ENCODE measurements at places on chromosomes 16 and 17. TPM values are rescaled to one million over a fixed set of nuclear protein-coding genes. Genes with fewer than 3 reads are reported as not detected.

The SLC12A3 gene
- total RNA-seq = not detected

The RHBDL3 gene
- total RNA-seq = 23.2 TPM

- DNase-seq = no peak
Measured at GRCh38 chr16:67419931-67420330, 3.7 kb upstream of the ZDHHC1 start.

DNA sequence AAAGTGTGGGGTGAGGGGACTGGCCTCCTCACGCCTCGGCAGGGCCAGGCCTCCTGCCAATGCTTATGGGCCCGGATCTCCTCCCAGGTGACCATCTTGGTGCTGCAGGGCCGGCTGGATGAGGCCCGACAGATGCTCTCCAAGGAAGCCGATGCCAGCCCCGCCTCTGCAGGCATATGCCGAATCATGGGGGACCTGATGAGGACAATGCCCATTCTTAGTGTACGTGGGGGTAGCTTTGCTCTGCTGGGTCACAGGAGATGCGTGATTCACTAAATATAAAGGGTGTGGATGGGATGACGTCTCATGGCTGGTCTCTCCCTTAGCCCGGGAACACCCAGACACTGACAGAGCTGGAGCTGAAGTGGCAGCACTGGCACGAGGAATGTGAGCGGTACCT lies 19.5 kb downstream of the NUP85 start:
- no peak for DNase-seq

- peak; percentile 87 for DNase-seq
Measured at GRCh38 chr16:75555213-75555706, 792 bp downstream of the TMEM231 start.

GRCh38 chr17:67442787-67443624 lies 65.9 kb downstream of the PITPNC1 start:
- DNase-seq = no peak

- DNase-seq = no peak
Measured at GRCh38 chr17:48132385-48132784, 24.8 kb downstream of the SNX11 start.

DNA sequence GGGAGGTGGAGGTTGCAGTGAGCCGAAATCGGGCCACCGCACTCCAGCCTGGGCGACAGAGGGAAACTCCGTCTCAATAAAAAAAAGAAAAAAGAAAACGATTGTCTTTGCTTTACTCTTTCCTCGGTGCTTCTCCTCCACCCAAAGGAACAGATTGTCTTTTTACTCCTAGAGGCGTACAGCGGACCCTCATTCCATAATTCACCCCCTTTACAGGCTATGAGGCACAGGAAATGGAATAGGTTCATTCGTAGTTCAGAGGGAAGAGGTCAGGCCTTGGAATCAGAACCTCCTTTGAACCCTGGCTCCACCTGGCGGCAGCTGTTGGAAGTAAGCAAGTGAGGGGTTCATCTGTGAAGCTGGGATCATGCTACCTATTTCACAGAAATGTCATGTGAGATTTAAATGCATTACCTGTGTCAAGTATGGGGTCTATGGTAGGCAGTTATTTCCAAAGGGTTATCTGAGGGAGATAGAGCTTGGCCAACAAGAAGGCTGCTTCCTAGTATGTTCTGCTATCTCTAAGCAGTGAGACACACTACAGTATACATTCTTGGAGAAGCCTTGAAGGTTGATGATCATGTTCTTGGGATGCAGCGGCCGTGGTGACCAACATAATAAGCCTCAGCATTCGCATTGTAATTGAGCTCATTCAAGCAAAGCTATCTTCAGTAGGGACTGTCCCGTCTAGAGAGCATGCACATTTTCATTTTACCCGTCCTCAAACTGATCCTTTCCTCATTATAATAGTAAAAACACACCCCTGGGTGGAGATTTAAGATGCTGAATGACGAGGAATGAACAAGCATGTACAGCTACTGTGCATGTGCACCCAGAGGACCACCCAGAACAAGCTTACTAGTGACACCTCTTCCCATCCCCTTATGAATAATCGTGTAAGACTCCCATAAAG lies 18.7 kb upstream of the ZNF689 start:
- peak; percentile 85 for DNase-seq

DNA sequence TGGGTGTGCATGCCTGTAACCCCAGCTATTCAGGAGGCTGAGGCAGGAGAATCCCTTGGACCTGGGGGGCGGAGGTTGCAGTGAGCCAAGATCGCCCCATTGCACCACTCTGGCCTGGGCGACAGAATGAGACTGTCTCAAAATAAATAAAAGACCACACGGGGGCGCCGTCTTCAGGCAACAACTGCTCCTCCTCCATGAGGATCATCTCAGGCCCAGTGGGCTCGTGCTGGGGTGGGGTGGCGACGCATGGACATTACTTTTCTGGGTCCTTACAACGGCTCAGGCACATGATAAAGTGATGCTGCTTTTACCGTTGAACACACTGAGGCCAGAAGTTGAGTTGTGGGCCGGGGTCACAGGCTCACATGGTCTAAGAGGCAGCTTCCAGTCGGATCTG lies 56.2 kb downstream of the PRMT7 start:
- DNase-seq = no peak

DNA sequence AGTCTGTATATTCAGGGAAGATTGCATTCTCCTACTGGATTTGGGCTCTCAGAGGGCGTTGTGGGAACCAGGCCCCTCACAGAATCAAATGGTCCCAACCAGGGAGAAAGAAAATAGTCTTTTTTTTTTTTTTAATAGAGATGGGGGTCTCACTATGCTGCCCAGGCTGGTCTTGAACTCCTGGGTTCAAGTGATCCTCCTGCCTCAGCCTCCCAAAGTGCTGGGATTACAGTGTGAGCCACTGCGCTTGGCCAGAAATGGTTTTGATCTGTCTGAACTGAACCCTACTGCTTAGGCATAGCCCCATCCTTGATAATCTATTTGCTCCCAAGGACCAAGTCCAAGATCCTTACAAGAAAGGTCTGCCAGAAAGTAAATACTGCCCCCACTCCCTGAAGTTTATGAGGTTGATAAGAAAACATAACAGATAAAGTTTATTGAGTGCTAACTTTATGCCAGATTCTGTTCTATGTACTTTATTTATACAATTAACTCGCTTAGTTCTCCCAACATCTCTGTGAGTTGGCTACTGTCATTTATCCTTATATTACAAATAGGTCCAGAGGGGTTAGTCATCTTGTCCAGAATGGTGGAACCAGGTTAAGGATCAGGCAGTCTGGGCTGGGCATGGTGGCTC lies 13.5 kb downstream of the G6PC1 start:
- DNase-seq = no peak

DNA sequence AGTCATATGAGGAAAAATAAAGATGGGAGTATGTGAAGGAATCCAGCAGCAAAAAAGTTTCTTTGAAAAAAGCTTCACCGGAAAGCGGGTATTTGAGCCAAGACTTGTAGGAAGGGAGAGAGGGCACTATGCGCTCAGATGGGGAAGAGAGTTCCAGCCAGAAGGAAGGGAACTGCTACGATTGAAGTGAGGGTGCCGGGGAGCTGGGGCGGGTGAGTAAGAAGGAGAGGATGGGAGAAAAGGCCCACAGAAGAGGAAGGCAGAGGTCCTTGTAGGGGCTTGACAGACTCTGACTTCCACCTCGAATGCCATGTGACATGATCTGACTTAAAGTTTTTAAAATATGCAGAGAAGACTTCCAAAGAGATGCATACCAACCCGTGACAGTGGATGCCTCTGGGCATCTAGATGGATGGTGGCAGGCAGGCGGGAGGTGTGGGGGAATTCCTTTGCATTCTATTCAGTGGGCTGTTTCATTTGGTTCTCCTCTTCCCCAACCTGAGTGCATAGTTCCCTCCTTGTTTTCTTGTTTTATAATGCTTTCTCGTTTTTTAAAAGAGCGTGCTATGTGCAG lies 44.9 kb downstream of the CDRT4 start:
- no peak for DNase-seq

DNA sequence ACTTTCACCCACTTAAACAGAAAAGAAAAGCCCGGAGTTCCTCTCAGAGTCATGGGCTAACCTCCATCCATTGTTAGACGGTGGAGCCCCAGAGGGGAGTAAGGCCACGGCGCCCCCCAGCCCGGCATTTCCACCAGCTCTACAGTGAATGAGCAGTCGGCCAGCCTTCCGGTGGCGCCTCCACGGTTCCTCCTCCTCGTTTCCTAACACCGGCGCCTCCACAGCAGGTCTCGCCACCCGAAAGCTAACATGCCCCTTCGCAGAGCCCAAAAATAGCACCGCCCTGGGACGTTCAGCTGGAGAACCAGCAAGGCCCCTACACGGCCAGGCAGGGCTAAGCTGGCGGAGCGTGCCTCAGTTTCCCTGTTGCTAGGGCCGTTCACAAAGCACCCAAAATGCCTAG lies 858 bp downstream of the MMD start:
- DNase-seq = peak; percentile 67

Data from left cardiac atrium (tissue), 4 donors.